ENCODE measurements at places on chromosomes 3 and 15.
A peak's percentile ranks its signal among the peaks of the same experiment; 100 is the strongest.

GRCh38 chr3:69085833-69086722 lies 1.3 kb downstream of the ARL6IP5 start:
- DNase-seq: peak; percentile 39

GRCh38 chr3:120344349-120344748 lies 4.8 kb downstream of the LRRC58 start:
- peak; percentile 70 for DNase-seq

DNA sequence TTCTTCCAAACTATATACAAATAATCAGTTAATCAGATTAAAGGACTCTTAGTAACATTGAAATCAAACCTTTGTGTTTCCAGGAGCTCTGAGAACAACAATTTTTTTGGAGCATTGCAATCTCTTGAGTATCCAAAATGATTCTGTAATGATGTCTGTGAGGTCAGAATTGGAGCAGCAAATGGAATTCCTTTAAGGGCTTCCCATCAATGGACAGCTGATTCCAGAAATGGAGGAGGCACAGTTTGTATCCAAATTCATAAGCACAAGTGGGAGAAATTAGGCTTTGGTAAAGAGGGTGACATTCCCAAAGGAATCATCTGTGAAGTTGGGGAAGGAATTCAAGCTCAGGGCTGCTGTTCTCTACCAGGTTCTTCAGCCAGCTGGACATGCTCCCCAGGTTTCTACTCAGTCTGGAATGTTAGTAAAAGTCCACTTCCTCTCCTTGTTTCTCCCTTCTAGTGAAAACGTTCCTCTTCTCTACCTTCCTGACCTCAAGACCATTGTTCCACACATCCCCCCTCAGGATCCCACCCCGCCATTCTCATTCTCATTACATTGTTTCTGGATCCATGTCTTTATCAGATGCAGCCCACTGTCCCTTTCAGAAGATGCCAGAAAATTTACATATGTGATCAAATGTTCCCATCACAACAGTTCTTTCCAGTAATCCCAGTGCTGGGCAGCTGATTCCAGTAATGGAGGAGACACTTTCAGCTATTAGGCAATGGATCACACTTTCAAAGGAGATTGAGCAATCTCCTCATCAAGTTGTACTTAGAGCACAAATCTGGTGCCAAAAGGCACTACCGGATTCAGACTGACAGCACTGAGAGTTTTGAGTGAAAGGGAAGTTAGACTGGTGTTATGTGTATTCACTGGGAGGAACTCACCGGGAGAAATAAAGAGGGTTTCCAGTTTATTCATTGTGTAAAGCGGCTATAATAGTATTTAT lies 391.3 kb upstream of the TPRG1 start:
- no peak for DNase-seq

- no peak for DNase-seq
These were observed 9.2 kb upstream of the CCDC33 start for GRCh38 chr15:74226761-74227540.

GRCh38 chr15:96352604-96353405 lies 22.3 kb downstream of the NR2F2 start:
- no peak for DNase-seq

DNA sequence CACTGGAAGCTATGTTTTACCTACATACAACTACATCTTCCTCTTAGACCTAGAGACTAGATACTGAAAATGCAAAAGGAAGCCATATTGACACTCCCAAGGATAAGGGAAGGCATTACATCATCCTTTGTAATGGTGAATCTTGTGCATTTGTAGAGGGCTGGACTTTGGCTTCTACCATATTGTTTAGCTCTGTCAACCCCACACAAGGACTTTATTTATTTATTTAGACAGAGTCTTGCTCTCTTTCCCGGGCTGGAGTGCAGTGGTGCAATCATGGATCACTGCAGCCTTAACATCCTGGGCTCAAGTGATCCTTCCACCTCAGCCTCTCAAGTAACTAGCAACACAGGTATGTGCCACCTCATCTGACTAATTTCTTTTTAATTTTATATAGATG lies 331.5 kb upstream of the TPRG1 start:
- no peak for DNase-seq

GRCh38 chr15:41115652-41116115 lies 396 bp downstream of the INO80 start:
- DNase-seq: peak; percentile 68

DNA sequence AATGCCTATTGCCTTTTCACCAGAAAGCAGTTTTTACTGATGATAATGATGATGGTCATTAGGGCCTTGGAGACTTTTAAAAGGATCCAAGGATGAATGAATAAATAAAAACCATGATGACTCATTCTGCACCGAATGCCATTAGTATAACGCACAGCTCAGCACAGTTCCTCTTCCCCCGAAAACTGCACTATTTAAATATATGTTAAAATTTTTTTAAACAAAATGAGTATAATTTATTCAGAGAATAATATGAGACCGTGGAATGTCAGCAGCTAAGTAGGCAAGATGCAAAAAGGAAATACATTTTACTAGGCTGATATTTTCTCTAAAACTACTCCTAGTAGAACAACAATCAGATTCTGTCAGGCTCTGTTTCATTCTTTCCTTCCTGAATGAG lies 83.4 kb upstream of the NANOGP8 start:
- no peak for DNase-seq

- peak; percentile 50 for DNase-seq
These were observed 15.5 kb downstream of the TBC1D2B start for GRCh38 chr15:78061963-78062427.

- no peak for DNase-seq
These were observed 19.2 kb downstream of the RBP2 start for GRCh38 chr3:139457066-139457465.

GRCh38 chr15:69405110-69405509 lies 9.0 kb upstream of the KIF23 start:
- DNase-seq: no peak

GRCh38 chr3:13087320-13087990 lies 14.2 kb upstream of the IQSEC1 start:
- DNase-seq: no peak

DNA sequence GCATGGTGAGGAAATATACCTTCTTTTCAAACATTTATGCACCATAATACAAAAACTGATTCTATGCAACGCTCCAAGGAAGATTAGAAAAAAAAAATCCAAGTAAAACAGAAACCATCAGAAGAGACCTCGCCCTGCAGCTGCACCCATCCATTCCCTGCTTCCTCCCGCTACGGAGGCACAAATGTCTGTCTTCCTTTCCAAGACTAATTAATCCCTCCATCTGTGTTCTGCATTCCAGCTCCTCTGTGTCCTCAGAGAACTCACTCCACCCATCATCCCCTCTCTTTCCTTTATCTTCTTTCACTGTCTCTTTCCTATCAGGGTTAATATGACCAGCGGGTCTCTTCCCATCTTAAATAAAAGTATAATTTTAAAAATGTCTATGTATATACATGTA lies 196.1 kb downstream of the ADAMTSL3 start:
- no peak for DNase-seq
